CD4-positive, alpha-beta memory T cell (primary cell): ENCODE measurements at places on chromosomes 4 and X. TPM values are rescaled to one million over a fixed set of nuclear protein-coding genes. Genes with fewer than 3 reads are reported as not detected.

- DNase-seq = no peak
Observed at GRCh38 chr4:73822812-73823504, 13.5 kb upstream of the CXCL6 start.

DNA sequence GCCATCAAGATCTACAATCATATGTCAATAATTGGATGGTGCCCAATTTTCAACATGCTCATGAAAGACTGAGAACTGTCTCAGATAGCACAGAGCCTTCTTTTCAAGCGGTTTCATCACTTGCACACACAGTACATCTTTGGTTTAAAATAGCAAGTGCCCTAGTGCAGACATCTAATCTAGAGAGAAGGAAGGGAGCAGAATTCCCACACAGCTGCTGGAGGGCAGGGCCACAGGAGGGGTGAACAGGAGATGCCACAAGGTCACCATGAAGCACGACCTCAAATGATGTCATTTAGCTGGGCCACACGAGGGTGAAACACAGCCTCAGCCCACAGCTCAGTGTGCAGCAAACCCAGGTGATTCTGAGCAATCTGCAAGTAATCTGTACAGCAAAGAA, 24.3 kb downstream of the LEF1 start:
- no peak for DNase-seq

GRCh38 chrX:33415459-33415858, 204.1 kb upstream of the DMD start:
- no peak for DNase-seq

GRCh38 chr4:183729430-183730328, 70.6 kb downstream of the TRAPPC11 start:
- no peak for DNase-seq

DNA sequence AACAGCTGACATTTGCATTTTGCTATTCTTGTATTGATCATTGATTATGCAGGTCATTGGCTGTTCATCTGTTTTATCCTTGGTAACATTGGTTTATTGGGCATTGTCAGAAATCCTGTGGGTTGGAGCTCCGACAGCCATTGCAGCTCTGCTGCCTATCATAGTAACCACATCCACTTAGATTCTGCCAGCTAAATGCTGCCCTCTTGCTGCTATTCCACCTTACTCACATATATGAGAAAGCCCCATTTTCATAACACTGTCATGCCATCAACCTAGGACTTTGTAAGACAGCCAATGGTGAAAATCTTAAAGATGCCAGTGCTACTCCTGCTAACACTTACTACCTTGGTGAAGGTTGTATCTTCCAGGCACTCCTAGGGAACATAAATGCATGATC, 187.3 kb upstream of the CXCL13 start:
- DNase-seq = no peak

DNA sequence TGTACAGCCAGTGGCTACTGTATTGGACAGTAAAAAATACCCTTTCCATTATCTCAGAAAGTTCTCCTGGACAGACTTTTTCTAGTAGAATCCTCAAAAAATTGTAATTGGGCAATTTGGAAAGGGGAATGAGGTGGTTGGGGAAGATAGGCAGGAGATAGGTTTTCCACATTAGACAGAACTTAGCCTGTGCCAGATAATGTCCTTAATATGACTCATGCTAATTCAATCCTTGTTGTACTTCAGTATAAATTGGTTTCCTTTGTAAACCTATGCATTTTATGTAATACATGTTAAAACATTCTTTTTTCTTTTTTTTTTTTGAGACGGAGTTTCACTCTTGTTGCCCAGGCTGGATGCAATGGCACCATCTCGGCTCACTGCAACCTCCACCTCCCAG, 8.9 kb downstream of the EIF4E start:
- DNase-seq = no peak

RAB39B gene
- 2.5 TPM for polyA plus RNA-seq

DNA sequence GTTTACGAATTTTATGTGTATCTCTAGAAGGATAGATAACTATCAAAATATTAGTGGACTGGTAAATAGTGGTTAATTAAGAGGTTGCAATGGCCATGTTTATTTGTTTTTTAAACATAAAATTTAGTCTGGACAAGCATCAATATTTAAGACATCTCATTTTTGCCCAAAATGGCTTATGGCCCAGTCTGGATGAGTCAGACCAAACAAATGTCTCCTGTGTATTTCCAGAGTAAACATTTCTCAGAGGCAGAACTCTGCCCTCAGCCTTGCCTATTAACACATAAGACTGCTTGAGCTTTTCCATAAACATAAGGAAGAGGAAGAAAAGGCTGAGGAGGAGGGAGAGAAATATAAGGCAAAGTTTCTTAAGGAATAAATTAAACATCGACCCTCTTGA, 277.1 kb upstream of the DIAPH2 start:
- DNase-seq = no peak

ANXA10 gene
- polyA plus RNA-seq = not detected

RHOH gene
- polyA plus RNA-seq = 266 TPM

GRCh38 chr4:52837716-52838558, 24.2 kb upstream of the RASL11B start:
- no peak for DNase-seq

DNA sequence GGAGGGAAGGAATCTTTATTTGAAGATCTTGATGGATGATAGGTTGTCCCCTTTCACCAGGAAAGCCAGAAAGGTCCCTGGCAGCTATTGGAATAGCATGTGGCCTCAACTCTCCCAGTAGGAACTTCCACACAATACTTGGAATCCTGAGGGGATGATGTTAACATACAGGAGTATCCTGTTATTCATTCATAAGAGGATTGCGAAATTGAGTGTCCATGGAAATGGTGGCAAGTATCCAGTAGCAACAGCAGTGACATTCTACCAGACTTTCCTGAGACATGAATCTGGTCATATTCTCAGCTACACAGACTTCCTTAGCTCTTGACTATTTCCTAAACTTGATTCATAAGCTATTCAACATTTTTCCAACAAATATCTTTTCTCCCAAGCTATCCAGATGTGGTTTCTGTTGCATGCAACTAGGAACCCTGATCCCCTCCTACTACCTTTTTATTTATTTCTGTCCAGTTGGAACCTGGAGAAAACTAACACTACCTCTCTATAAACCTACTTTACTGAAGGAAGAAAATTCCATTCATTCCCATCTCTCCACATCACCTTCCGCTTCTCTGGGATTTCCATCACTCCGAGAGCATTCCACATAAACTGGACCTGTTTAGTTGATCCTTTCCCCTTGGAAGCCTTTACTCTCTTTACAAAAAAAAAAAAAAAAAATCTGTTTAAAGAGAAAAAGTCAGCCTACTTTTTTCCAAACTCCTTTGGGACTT, 101.8 kb downstream of the ANXA5 start:
- no peak for DNase-seq

DNA sequence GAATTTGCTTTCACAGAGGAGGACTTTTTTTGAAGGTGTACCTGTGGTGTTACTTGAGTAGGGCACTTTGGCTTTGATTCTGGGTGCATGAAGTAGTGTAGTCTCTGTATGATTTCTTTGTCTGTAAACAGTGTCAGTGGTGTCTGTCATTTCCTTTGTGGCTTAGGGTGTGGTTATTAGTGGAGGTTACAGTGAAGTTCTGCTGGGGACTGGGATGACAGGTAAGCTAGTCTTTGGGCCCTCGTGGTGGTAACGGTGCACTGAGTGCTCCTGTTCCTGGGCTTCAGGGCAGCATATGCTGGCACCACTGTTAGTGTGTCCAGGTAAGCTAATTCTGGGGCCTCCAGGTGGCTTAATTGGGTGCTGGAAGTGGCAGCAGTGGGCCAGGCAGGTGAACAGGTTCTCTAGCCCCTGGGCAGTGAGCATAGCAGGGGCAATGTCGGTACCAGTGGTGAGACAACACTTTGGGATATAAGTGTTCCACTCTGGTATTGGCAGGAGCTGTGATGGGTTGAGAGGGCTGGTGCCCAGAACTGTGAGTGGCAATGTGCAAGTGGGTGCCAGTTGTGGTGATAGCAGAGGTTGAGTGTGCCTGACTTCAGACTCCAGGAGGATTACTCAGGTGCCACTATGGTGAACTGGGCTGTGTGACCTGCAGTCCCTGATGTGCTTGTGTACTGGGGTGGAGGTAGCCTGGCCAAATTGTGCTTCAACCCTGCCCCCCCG, 26.0 kb upstream of the VSIG1 start:
- DNase-seq = peak; percentile 81

- no peak for DNase-seq
Observed at GRCh38 chr4:167052631-167053091, 181.6 kb downstream of the SPOCK3 start.

DNA sequence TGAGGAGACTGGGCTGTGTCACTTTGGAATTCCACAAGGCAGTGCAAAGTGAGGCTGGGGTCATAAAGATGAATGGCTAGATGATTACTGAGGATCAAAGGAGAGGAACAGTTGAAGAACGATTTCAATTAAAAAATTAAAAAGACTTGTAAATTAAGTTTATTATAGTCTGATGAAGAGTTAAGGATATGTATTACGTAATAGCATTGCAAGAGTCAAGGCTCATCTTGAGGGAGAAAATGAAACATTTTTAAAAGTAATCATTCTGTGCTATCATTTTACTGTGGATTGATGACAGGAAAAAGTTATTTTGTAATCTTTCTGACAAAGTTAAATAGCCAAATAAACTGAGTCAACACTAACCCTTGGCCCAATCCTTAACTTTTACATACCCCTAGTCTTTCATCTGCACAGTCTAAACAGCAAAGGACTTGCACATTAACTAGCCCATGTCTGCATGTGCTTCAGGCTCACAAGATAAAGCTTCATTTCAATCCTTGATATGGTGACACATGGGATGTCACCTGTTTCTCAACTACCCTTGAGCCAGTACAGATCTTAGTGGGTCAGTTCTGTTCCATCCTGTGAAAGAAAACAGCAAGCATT, 465.5 kb upstream of the CTSO start:
- DNase-seq = no peak

DNA sequence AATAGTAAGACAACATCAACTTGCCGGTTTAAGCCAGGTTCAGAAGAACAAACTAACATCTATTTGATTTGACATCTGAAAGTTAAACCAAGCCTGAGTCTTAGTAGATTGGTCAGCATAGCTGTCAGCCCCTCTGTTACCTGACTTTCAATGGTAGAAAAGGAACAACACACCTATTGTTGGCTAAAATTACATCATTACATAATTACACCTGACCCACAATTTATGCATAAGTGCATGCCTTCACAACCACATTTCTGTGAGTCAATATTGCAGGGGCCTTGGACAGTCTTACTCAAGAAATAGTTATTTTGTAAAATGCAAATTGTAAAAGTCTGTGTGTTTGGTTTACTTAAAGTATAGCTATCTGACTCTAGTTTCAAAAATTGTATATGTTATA, 36.2 kb downstream of the EGFL6 start:
- DNase-seq = no peak

CYTL1 gene
- not detected for polyA plus RNA-seq

CT55 gene
- not detected for polyA plus RNA-seq
